ENCODE measurements at places on chromosomes 5 and 9.

- DNase-seq: no peak
These were observed 28.5 kb downstream of the GLDC start for GRCh38 chr9:6616951-6617602.

- no peak for DNase-seq
These were observed 66.2 kb downstream of the MPDZ start for GRCh38 chr9:13213337-13213736.

GRCh38 chr5:151475388-151475787 lies 28.0 kb downstream of the SLC36A1 start:
- DNase-seq: no peak

- DNase-seq: no peak
These were observed 70.8 kb downstream of the MACROH2A1 start for GRCh38 chr5:135328128-135328687.

GRCh38 chr9:93951655-93952118 lies 3.5 kb downstream of the BARX1 start:
- no peak for DNase-seq

DNA sequence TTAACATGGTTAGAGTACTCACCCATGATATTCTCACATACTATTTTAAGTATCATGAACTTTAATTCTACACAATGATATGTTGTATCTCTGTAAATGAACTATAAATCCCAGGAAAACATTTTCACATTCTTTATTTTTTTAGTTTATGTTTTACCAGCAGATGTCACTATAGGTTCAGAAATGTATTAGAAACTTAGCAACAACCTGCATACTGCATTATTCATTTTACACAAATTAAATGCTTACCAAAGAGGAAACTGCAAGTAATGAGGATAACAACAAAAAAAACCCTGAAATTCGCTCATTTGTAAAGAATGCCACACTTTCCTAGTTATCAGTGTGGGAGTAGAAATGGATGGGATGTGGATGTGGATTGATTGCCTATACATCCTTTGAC lies 217.5 kb upstream of the OTULINL start:
- peak; percentile 41 for DNase-seq
